GM13977 (cell line): ENCODE measurements at places on chromosomes 13 and 19.

DNA sequence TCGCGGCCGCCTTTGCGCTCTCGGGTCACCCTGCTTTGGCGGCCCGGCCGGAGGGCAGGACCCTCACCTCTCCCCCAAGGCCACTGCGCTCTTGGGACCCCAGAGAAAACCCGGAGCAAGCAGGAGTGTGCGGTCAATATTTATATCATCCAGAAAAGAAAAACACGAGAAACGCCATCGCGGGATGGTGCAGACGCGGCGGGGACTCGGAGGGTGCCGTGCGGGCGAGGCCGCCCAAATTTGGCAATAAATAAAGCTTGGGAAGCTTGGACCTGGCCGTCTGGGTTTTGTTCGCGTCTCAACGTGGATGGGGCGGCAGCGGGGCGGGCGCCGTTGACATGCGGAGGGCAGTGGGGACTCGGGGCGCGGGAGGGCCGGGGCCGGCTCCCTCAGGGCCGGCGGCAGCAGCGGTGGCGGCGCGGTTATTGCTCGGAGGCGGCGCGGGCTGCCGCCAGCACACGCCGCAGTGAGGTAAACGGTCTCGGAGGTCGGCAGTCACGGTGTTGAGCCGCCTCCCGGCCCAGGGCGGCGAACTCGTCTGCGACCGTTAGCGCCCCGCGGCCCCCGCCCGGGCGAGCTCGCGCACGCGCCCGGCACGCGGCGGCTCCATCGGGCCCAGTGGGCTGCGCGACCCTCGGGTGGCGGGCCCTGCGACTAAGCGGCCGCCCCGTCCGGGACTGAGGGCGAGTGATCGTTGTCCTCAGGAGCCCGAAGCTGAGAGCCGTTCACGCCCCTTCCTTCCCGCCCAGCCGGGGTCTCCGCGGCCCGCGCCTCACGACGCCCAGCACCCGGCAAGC is 9.4 kb downstream of the CBARP start:
- no peak for DNase-seq

DNA sequence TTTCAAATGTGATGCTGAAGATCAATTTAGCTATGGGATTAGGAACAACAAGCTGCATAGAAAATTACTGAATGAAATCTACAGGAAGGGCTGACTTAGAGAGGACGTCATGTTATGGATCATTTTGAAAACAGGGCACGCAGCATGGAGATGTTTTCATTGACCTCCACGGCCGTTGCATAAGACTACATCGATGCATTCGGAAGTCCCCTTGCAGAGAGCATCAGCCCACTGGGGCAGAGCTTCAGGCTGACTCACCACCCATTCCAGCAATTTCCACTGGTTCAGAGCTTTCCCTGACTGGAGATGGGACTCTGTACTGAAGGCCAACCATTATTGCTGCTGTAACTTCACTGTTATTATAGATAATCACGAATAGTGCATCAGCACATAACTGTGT is 305.3 kb downstream of the IRS2 start:
- DNase-seq, result no peak

DNA sequence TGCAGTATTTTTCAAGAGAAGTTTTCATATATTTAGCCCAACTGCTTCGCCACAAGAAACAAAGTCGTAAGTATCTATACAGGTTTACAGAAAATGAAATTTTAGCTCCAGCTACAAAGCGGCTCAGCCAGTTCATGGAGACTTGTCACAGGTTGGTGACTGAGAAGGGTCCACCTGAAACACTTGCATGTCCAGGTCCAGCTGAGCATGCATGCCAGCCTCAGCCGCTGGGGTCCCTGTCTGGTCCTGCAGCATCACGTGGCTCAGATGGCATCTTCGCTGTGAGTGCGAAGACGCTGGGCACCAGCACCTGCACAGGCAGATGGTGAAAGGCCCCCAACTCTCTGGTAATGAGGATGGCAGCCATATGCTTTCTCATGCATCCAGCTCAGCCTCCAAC is 63.8 kb downstream of the SHISA2 start:
- no peak for DNase-seq

DNA sequence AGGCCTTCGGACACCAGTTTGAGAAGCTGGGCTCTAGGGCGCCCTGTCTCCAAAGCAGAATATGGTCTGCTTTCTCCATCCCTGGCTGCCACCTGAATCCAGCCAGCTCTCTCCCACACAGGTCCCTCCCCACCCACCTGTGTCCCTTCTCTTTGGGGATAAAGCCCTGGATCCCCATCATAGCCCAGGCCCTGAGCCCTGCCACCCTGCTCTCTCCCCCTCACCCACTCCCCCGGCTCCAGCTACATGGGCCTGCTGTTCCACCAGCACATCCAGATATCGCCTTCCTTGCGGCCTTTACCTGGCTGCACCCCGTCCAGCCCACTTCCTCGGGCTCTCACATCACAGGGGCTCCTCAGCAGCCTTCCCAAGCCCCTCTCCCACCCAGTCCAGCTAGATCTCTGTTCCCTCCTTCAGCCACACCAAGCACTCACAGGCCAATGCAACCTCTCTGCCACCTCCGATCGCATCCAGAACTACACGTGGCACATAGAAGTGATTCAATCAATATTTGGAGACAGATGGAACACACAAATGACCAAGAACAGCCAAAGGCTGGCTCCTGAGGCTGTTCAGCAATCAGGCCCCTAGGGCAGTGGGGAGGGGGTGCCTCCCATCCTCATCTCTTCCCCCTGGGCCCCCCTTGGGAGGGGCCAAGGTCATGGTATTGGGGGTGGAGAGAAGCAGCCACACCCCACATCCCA is 7.6 kb downstream of the AKT2 start:
- no peak for DNase-seq

DNA sequence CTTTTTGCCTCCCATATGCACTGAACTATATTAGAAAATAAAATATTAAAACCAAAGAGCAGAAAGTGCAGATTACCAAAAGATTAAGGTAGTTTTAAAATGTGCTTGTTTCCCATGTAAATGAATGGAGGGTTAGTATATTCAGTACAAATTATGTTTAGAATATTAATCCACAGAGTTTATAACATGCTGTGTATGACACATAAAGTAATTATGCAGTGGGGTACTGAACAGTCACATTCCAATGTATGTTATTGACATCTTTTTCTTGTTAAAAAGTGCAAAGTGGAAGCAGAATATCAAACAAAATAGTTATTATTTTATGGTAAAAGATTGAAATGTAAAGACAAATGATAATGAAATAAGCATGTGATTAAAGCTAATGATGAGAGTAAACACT is 79.3 kb downstream of the GPC6 start:
- no peak for DNase-seq

- DNase-seq, result no peak
Observed at GRCh38 chr19:46670813-46671212, 9.8 kb upstream of the DACT3 start.

DNA sequence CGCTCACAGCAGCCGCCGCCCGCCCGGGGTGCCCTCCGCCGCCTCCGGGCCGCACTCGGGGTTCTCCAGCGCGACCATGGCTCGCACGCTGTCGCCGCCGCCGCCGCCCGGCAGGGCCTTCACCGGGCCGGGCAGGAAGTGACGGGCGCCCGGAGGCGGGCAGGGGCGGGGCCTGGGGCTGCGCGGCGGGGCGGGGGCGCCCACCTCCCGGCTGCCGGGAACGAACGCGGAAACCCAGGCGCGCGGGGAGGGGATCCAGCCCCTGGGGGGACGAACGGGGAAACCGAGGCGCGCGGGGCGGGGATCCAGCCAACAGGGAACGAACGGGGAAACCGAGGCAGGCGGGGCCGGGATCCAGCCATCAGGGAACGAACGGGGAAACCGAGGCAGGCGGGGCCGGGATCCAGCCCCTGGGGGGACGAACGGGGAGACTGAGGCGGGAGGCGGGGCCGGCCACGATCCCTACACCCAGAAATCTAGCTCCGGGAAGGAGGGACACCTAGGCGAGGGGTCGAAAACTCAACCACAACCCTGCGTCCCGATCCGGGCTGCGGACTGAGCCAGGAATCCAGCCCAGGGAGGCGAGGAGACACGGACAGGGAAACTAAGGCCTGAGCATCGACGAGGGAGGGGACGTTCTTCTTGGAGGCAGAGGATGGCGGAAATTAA is at the start of gene R3HDM4:
Gene R3HDM4 (minus strand): TSS at position 140 of the 669 bp plus-strand sequence. CDS start 62 bp downstream, at position 78.
- DNase-seq, result peak; percentile 97

DNA sequence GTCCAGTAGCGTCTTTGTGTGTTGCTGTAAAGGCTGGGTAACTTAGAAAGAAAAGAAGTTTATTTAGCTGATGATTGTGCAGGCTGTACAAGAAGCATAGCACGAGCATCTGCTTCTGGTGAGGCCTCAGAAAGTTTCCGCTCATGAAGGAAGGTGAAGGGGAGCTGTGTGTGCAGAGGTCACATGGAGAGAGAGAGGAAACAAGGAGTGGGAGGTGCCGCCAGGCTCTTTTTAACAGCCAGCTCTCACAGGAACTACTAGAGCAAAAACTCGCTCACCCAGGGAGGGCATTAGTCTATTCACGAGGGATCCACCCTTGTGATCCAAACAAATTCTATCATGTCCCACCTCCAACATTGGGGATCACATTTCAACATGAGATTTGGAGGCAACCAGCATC is 99.8 kb downstream of the GPR12 start:
- DNase-seq, result no peak

DNA sequence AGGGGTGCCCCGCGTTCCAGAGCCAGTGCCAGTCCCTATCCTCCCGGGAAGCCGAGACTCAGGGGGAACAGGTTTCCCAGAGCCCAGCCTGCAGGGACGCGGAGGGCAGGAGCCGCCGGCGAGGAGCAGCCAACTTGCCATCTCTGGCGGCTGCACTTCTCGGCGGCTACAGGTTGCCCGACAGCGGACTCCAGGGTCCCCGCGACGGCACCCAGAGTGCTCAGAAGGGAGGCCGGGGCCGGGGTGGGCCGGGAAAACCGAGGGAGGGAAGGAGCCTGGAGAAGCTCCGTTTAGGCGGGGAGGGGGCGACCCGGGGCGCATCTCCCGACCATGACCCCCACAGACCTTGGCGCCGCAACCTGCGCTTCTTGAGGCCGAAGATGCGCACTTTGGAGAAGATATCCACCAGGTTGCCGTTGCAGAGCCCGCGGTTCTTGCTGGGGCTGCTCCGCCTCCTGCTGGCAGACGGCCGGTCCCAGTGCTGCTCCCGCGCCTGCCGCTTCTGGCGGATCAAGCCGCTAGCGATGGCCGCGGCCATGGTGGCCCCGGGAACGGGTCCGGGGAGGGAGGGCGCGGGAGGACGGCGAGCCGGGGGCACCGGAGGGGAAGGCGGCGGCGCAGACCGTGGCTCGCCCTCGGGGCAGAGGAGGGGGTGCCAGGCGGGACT is 463.8 kb downstream of the ITGBL1 start:
- DNase-seq, result peak; percentile 17

GRCh38 chr19:7993560-7993959 is 11.9 kb downstream of the ELAVL1 start:
- no peak for DNase-seq

GRCh38 chr13:47475441-47475948 is 525.6 kb downstream of the SUCLA2 start:
- DNase-seq, result no peak

DNA sequence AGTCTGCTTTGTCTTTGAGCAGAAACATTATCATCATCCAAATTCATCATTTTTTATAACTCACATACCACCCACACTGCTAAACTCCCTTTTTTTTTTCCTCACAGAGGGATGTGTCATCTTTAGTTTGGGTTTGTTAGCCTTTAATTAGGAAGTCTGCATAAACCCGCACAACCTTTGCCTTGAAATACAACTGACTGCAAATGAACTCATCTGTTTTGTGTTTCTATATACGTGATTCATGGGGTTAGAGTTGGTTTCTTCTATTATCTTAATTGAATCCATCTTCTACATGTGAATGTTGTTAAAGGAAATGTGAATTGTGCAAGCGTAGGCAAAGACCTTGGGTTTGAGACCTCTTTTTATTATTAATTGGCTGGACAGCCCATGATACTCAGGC is 102.7 kb downstream of the SLAIN1 start:
- DNase-seq, result no peak

DNA sequence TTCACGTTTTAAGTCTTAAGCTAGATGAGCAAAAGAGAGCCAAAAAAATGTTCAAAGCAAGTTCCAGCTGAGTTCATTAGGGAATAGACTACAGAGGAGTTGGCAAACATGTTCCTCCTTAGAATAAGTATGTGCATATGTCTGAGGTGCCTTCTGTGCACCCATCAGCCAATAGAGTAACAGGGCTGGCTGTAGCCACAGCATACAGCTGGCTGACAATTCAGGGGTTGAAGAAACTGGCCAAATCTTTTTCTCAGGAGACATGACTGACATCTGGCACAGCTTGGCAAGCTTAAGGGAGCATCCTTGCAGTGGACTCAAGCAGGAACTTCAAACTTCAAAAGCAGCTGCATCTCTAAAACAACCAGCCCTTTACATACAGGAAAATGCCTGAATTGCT is 414.8 kb upstream of the PCDH20 start:
- DNase-seq, result no peak

GRCh38 chr13:44667943-44668342 is 91.8 kb upstream of the TSC22D1 start:
- peak; percentile 55 for DNase-seq

- DNase-seq, result no peak
Observed at GRCh38 chr13:23865906-23866305, 23.3 kb downstream of the MIPEP start.

DNA sequence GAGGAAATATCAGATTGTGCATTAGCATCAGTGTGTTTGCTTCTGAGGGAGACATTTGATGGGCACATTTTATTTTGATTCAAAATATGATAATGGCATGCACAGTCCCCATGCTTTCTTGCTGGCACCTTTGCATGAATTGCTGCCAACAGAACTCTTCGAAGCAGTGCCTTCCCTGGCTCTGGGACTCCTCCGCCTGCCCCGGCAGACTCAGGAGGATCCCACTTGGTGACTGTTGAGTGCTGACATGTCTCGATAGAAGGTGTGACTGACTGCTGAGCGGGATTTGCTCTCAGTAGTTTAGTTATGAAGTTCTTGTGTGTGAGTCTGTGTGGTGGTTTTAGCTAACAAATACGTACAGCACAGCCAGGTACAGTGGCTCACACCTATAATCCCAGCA is 239.7 kb downstream of the FGF9 start:
- no peak for DNase-seq
